ENCODE measurements at places on chromosomes 1 and 21.
A peak's percentile ranks its signal among the peaks of the same experiment; 100 is the strongest.

DNA sequence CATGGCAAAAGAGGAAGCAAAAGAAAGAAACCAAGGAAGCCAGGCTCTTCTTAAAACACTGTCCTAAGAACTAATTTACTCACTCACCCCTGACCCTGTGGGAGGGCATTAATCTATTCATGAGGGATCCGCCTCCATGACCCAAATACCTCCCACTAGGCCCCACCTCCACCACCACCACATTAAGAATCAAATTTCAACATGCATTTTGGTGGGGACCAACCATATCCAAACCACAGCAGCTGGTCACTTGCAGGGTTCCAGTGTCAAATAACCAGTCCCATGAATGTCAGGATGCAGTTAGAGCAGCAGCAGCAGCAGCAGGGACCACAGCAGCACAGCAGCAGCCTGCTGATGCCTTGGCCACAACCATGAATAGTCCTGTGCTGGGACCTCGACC lies 83.8 kb downstream of the ZC3H11B start:
- DNase-seq = no peak

DNA sequence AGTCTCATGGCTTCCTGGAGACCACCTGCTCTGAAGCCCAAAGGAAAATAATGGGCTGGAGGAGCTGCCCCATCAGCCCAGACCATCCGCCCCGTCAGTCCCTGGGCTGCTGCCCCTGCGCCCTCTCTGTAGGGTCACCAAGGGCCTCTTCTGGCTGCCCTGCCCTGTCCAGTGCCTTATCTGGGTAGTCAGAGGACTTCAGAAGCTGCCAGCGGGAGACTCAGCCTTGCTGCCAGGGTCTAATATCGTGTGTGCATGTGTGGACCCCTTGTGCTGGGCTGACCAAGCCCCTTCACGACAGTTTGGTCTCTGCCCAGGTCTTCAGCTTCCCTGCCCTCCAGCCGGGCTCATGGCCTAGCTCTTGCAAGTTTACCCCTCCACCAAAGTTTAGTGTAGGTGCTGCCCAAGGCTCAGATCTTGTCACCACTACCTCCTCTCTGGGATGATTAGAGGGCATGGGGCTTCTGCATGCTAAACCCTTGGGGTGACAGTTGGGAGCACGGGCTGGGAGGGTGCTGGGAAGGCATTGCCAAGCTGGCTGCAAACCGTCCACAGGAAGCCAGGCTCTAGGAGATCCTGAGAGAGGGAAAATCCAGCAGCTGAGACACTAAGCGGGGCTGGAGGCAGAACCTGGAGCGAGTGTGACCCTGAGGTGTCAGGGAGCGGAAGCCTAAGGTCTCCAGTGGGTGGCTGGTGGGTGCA lies 20.6 kb downstream of the NENF start:
- no peak for DNase-seq

DNA sequence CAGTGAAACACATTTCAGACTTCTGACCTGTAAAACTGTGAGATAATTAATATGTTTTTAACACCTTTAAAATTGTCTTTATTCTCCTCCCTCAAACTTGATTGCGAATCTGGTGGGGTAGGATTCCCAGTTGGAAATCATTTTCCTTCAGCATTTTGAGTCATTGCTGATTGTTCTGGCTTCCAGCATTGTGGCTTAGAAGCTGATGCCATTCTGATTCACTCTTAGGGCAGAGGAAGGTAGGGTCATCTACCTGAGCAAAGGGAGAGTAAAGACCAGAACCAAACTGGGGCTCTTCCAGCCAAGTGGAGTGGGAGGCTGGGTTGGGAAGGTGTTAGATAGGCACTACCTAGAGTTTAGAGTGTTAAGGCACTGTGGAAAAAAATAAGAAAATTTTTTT lies 61.2 kb downstream of the MPZL1 start:
- no peak for DNase-seq

DNA sequence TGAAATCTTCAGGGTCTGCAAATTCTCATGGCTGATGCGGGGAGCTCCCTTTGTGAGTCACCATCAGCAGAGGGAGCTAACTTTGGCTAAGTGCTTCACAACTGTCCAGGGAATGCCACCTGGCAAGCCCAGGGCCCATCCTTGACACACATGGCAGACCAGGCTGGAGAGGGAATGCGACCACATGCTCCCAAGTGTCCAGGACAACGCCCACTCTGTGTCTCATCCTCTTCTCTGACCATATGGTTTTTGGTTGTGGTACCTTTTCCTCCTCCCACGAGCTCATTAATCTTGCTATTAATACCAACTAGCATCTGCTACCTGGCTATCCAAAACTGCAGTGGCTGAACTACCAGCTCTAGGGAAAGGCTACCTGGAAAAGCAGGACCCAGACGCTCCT lies 37.1 kb upstream of the CLSTN1 start:
- DNase-seq = no peak

- peak; percentile 51 for DNase-seq
Measured at GRCh38 chr1:84719543-84720217, 29.4 kb upstream of the SSX2IP start.

- peak; percentile 26 for DNase-seq
Measured at GRCh38 chr1:10399444-10399941, 629 bp downstream of the PGD start.

- DNase-seq = no peak
Measured at GRCh38 chr1:225808136-225808535, 1.8 kb upstream of the EPHX1 start.

GRCh38 chr1:233945573-233945972 lies 41.1 kb downstream of the SLC35F3 start:
- DNase-seq = no peak

All from fibroblast of skin of right biceps (primary cell).